ENCODE measurements at places on chromosomes 3 and 15.
A peak's percentile ranks its signal among the peaks of the same experiment; 100 is the strongest.

GRCh38 chr3:31953091-31953490 lies 28.0 kb downstream of the OSBPL10 start:
- no peak for DNase-seq

DNA sequence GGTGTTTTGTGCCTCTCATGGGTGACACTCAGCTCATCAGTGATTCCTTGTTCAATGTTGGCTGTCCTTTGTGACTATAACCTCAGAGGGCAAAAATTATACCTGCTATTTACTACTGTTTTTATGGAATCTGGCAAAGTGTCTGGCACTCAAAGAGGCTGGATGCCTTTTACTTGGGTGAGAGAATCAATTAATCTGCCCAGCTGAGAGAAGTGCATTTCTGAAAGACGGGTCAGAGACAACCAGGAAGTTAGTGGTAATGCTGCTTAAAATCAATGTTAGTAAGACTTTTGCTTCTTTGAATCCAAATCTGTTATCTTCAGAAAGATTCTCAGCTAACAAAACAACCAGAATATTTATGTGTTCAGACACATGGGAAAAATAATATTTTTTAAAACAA lies 436.2 kb upstream of the SUCLG2 start:
- no peak for DNase-seq

- DNase-seq = no peak
These were observed 13.3 kb upstream of the PXYLP1 start for GRCh38 chr3:141218162-141218835.

- no peak for DNase-seq
These were observed 68.8 kb upstream of the PRR23E start for GRCh38 chr3:127124120-127124519.

DNA sequence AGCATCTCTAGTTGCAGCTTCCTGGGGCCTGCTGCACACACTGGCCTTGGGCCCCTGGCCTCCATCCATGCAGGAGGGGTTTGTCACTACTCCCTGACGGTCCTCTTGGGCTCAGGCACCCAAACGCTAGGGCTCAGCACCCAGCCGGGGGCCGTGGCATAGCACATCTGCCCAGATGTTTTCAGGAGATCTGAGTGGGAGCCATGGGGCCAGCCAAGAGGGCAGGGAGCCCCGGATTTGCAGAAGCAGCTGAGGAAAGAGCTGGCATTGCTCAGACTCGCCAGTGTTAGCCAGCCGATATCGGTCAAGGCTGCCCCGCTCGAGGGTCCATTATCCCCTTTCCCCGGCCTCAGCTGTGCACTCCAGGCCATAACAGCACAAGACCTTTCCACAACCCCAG lies 1.5 kb upstream of the ALDH1A3 start:
- DNase-seq = no peak

GRCh38 chr3:106276755-106277612 lies 408.2 kb upstream of the CBLB start:
- peak; percentile 27 for DNase-seq

- peak; percentile 7 for DNase-seq
These were observed 279.3 kb downstream of the VGLL3 start for GRCh38 chr3:86711634-86712033.

DNA sequence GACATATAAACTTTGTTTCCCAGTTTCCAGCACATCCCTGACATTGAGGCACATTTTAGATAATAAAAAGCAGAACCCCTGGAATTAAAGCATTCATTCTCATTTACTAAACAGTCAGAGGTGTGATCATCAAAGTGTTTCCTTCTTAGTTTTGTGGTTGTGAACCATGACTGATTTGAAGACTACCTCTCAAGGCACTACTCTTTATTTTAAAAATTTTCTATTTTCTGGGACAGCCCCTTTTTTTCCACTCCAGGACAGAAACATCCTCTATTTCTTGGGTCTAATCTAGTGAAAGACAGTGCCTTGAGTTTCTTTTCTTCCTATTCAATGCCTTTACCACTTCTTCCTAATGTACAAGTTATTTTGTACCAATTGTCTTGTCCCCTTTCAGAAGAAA lies 5.2 kb downstream of the SST start:
- no peak for DNase-seq

DNA sequence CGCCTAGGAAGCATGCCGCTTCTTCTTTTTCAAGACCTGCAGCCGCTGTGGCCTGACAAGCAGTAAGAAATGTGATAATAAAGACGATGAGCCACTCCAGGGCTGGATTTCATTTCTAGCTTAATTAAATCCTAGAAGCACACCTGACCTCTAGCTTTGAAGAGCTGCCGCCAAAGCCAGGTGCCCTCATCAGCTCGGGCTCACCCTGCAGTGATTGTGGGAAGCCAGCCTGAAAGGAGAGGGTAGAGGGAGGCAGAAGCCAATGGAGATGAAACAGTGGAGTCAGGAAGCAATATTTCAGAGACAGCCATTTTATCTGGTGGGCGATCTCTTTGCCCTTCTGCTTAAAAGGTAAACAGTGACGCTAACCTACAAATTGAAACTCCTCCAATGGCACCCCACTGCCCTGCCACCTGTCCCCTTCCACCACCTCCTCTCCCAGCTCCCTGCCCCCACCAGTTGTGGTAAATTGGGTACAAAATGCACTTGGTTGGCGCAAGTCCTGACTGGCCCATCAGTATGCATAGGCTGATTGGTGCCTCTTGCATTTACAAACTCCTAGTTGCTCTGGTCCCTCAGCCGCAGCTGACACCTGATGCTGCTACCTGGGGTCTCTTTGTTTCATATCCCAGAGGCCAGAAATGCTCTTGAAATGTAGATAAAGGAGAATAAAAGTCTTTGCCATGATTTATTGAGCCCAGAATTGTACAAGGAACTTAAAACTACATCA lies 385.3 kb downstream of the PDCD6IP start:
- no peak for DNase-seq

- no peak for DNase-seq
These were observed 644.1 kb upstream of the ARRDC4 start for GRCh38 chr15:97316362-97316761.

DNA sequence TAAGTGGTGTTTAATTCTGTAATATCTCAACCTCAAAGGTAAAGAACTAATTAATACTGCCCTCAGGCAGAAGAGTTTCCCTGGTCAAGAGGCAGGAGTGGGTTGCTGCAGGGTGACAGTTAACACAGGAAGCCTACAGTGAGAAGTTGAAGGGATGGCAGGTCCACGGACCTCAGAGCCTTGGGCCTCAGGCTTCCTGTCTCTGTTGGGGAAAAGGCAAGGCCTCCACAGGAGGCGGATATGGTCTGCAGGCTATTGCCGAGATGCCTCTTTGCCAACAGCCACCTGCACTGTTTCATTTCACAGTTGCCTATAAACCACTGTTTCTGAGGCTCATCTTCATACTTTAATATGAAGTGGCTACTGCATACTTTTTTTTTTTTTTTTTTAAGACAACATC lies 33.3 kb upstream of the RPN1 start:
- no peak for DNase-seq

GRCh38 chr3:40876009-40876408 lies 323.3 kb upstream of the CTNNB1 start:
- no peak for DNase-seq

DNA sequence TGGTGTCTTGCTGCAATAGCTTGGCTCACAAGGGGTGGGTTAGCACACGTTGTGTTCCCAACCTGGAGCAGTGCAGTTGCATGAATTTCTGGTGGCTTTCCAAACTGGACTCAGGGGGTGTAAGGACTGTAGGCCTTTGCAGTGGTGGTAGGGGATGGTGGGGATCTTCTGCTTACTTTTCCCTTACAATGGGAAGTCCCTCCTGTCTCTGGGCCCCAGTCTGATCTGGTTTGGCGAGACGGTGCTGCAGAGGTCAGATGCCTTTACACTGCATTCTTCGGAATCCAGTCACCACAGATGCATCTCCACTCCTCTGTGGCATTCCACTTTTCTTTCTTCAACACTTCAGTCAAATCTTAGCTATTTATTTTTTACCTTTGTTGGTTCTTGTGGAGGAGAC lies 132.1 kb downstream of the DOCK3 start:
- peak; percentile 1 for DNase-seq

DNA sequence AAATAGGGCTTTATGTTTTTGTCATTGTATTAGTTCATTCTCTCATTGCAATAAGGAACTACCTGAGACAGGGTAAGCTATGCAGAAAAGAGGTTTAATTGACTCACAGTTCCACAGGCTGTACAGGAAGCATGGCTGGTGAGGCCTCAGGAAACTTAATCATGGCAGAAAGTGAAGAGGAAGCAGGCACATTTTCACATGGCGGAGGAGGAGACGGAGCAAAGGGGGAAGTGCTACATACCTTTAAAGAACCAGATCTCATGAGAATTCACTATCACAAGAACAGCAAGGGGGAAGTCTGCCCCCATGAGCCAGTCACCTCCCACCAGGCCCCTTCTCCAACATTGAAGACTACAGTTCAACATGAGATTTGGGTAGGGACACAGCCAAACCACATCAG lies 25.6 kb downstream of the CEP63 start:
- no peak for DNase-seq

- DNase-seq = peak; percentile 68
These were observed 7.6 kb upstream of the TMEM44 start for GRCh38 chr3:194640829-194641228.

GRCh38 chr3:185900228-185900627 lies 37.6 kb downstream of the TRA2B start:
- peak; percentile 83 for DNase-seq

- peak; percentile 68 for DNase-seq
These were observed 1.1 kb downstream of the ABHD14A start for GRCh38 chr3:51975852-51976549.

DNA sequence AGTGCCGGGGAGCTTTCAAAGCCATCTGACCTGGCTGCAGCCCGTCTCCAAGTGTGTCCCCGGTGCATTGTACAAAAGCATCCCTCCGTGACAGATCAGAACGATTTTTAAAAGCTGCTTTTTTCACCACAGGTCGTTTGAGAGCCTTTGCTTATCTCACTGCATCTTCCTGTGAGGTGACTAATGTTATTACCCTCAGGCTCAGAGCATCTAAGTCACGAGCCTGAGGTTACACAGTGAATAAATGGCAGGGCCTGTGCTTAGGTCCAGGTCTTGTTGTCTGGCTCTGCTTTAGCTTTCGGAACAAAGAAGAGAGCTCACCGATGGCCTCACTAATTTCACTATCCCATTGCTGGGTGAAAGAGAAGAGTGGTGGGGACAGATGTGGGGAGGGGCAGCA lies 83.3 kb downstream of the SEC22A start:
- no peak for DNase-seq

DNA sequence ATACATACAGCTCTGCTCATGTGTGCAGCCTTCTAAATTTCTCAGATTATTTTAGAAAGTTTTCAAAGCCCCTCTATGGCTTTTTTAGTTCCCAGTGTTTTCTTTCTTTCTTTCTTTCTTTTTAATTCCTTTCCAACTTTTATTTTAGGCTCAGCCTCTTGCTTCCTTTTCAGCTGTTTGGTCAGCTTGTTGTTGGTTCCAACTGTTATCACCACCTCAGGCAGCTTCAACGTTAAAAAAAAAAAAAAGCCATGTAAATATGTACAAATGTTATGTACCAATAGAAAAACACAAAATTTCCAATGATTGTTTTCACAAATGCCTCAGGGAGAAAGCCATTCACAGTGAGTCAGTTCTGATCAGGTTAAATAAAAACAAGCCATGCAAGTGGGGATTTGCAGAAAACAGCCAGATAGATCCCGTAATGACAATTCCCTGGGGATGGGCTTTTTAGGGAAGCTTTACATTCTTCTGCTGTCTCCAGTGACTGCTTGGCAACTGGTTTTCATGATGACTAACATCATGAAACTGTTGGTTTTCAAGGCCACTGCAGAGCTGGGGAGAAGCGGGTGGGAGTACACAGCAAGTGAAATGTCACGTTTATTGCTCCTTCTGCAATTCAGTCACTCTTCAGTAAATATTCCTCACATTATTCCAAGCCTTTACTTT lies 908.4 kb downstream of the EPHA3 start:
- peak; percentile 90 for DNase-seq

GRCh38 chr3:142495103-142495502 lies 47.3 kb upstream of the XRN1 start:
- no peak for DNase-seq

DNA sequence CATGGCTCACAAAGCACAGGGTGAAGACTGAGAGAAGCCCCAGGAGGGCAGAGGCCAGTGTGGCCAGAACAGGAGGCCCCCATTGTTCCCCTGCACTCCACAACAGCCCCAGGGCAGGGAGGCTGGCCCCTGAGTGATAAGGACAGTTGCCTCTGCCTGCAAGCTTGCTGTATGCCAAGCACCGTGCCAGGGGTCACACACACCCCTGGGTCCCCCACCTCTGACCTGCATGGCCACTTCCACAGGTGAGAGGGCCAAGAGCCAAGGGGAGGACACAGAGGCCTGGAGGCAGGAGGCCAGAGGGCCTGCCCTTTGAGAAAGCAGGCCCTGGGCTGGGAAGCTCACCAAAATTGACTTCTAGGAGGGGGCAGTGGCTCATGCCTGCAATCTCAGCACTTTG lies 23.7 kb downstream of the ATRIP start:
- no peak for DNase-seq

DNA sequence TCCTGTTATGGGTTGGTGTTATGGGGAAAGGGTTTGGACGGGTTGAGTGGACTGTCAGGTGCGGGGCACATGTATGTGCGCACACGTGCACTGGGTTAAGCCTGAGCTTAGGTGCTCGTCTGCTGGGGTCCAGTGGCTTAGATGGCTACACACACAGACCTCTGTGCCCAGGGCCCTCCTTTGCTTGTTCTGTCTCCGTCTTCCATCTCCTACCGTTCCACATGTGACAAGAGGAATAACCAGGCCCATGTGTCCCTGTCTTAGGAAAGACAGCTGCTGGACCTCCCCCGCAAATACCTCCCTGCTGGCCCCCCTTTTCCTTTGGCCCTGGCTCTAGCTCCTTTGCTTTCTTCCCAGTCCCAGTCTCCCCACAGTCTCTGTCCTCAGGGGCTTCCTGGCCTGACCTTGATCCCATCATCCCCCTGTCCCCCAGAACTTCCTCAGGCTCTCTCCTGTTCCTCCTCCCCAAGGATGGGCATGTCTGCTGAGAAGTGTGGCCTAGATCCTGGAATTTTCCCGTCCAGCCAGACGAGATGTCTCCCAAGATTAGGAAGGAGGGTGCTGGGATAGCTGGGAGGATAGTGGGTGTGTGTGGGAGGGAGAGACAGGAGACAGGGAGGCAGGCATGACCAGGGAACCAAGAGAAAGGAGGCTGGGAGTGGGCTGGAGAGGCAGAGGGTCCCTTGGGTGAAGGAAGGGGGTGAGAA lies 797 bp upstream of the THPO start:
- DNase-seq = peak; percentile 58

DNA sequence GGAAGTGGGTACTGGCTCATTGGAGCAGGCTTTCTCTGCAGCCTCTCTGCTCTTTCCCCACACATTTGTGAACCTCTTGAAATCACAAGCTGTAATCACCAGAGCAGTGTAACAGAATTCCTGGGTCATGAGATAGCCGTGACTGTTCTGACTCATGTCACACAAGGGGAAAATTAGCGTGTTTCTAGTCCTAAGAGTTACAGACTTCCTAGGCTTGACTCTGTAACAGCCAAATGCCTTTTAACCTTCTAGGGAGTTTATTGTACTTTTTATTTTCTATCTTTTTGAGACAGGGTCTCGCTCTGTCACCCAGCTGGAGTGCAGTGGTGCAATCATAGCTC lies 54.7 kb upstream of the TRAK1 start:
- DNase-seq = peak; percentile 94

- DNase-seq = no peak
These were observed 44.0 kb downstream of the BFSP2 start for GRCh38 chr3:133443649-133444422.

GRCh38 chr3:78507196-78507984 lies 1260.4 kb downstream of the ROBO1 start:
- DNase-seq = no peak

GRCh38 chr15:41852736-41853590 lies 14.3 kb downstream of the PLA2G4B start:
- no peak for DNase-seq

GRCh38 chr3:189144645-189145044 lies 27.1 kb upstream of the TPRG1 start:
- DNase-seq = no peak

- peak; percentile 86 for DNase-seq
These were observed 16.4 kb downstream of the FSD2 start for GRCh38 chr15:82789491-82789890.
